ENCODE measurements at places on chromosomes 1 and 21. TPM values are rescaled to one million over a fixed set of nuclear protein-coding genes. Genes with fewer than 3 reads are reported as not detected.
A peak's percentile ranks its signal among the peaks of the same experiment; 100 is the strongest.

GRCh38 chr1:76260279-76260678, 185.7 kb downstream of the ST6GALNAC3 start:
- H3K4me3 ChIP-seq: no peak overlapping the region
- H3K27me3 ChIP-seq: no peaks in the 10 kb centered on the region
- no peak overlapping the region for H3K27ac ChIP-seq
- DNase-seq: no peak
- H3K36me3 ChIP-seq: no peaks in the 10 kb centered on the region

- no peaks in the 10 kb centered on the region for H3K27me3 ChIP-seq
- no peak overlapping the region for H3K4me3 ChIP-seq
- H3K27ac ChIP-seq: no peak overlapping the region
- H3K36me3 ChIP-seq: no peaks in the 10 kb centered on the region
- no peaks in the 10 kb centered on the region for H3K4me1 ChIP-seq
- DNase-seq: no peak
Measured at GRCh38 chr1:41312991-41313645, 48.1 kb upstream of the FOXO6 start.

DNA sequence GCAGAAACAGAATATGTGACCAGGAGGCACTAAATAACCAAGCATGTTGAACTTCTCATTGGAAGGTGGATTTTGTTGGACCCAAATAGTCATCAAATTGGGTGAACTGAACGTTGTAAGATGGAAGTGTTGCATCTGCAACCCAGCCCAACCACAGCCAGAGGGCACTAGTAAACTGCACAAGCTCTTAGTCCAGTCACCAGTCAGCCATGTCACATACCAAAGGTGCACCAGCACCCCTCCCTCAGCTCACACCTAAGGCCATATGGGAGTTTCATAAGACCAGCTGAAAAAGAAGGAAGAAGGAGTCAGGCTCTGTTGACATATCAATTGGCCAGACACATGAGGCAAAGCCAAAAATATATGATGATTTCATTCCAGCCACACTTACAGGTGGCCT, 481.7 kb upstream of the NR5A2 start:
- no peaks in the 10 kb centered on the region for H3K36me3 ChIP-seq
- peak; percentile 30 for DNase-seq
- no peak overlapping the region for H3K4me3 ChIP-seq
- H3K4me1 ChIP-seq: no peaks in the 10 kb centered on the region
- H3K27me3 ChIP-seq: no peaks in the 10 kb centered on the region
- no peak overlapping the region for H3K27ac ChIP-seq

DNA sequence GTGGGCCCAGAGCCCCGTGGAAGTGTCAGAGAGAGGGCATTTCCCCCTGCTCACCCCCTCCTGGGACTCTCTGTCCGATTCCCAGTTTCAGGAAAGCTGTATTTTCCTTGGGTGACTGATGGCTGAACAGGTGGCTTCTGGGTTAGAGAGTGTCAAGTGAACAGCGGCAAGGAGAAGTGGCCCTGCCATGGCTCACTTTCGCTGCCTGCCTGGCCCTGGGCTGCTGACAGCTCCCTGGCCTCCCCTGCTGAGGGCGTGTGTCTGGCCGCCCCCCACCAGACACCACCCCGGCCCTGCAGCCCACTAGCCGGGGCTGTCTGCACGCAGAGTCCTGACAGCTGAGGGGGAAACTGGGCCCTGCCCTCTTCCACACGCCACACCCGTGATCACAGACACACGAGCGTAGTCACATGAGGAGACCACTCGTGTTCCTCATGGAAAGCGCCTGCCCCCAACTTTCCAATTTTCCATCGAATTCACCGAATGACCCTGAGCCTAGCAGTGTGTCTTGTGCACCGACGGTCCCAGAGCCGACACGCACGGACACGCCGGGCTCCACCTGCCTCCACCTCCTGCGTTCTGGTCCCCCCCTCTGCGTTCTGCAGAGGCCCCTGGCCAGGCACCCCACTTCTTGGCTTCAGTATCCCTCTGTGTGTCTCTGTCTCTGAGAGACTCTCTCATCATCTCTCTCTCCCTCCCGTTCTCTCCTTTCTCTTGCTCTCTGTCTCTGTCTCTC, 60.6 kb upstream of the CASZ1 start:
- no peak overlapping the region for H3K27ac ChIP-seq
- no peaks in the 10 kb centered on the region for H3K36me3 ChIP-seq
- no peak overlapping the region for H3K4me3 ChIP-seq
- no peaks in the 10 kb centered on the region for H3K4me1 ChIP-seq

DNA sequence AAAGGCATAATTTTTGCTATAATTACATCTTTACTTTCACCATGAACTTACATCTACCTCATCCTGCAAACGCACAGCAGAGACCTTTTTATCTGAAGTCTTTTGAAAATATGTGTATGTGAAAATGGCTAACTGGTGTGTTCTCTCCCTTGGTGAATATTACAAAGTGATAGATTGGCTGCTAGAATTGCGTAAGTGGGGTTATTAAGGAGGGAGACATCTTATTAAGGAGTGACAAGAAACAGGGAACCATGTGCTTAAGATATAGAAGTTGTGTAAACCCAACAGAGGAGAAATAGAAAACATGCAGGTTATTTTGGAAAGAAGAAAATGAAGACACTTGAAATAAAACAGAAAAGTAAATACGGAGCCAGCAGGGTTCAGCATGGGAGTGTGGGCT, 7.8 kb downstream of the KCNJ15 start:
- H3K27ac ChIP-seq: no peak overlapping the region
- H3K4me3 ChIP-seq: no peak overlapping the region
- peaks cover 1% of the 10 kb centered on the region for H3K27me3 ChIP-seq
- no peaks in the 10 kb centered on the region for H3K36me3 ChIP-seq

OMA1 gene
- total RNA-seq: 4.6 TPM

SYT6 gene
- not detected for total RNA-seq

ORC1 gene
- total RNA-seq: 11.0 TPM

TOMM40L gene
- 18.7 TPM for total RNA-seq

REG4 gene
- not detected for total RNA-seq

All from endothelial cell of umbilical vein (primary cell).